ENCODE measurements at places on chromosomes 13 and 19.

- DNase-seq, result no peak
Observed at GRCh38 chr13:106377931-106378662, 157.4 kb downstream of the EFNB2 start.

- DNase-seq, result no peak
Observed at GRCh38 chr13:111906816-111907215, 160.1 kb upstream of the SOX1 start.

- DNase-seq, result no peak
Observed at GRCh38 chr13:101811284-101811839, 358.9 kb downstream of the ITGBL1 start.

DNA sequence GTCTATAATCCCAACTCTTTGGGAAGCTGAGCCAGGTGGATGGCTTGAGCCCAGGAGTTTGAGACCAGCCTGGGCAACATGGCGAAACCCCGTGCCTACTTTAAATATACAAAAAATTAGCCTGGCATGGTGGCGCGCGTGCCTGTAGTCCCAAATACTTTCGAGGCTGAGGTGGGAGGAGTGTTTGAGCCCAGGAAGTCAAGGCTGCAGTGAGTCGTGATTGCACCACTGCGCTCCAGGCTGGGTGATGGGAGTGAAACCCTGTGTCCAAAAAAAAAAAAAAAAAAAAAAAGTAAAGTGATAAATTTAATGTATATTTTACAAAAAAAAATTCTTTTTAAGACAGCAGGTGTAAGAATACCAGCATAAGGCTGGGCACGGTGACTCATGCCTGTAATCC, 17.6 kb downstream of the TMEM38A start:
- DNase-seq, result no peak

- no peak for DNase-seq
Observed at GRCh38 chr13:91904005-91904404, 505.6 kb downstream of the GPC5 start.
